ENCODE measurements at places on chromosomes 16 and 17. TPM values are rescaled to one million over a fixed set of nuclear protein-coding genes. Genes with fewer than 3 reads are reported as not detected.

GRCh38 chr16:67386861-67387455, 6.3 kb downstream of the TPPP3 start:
- no peaks in the 10 kb centered on the region for H3K27me3 ChIP-seq
- no peak overlapping the region for H3K4me3 ChIP-seq
- no peak for DNase-seq
- no peak overlapping the region for H3K27ac ChIP-seq

Gene CDH13
- 124 TPM for total RNA-seq

GRCh38 chr17:79645022-79645776, 34.3 kb upstream of the RBFOX3 start:
- no peak overlapping the region for H3K4me3 ChIP-seq
- DNase-seq = no peak
- no peaks in the 10 kb centered on the region for H3K4me1 ChIP-seq
- H3K27ac ChIP-seq = no peak overlapping the region
- H3K36me3 ChIP-seq = no peaks in the 10 kb centered on the region
- H3K27me3 ChIP-seq = peaks cover 7% of the 10 kb centered on the region

DNA sequence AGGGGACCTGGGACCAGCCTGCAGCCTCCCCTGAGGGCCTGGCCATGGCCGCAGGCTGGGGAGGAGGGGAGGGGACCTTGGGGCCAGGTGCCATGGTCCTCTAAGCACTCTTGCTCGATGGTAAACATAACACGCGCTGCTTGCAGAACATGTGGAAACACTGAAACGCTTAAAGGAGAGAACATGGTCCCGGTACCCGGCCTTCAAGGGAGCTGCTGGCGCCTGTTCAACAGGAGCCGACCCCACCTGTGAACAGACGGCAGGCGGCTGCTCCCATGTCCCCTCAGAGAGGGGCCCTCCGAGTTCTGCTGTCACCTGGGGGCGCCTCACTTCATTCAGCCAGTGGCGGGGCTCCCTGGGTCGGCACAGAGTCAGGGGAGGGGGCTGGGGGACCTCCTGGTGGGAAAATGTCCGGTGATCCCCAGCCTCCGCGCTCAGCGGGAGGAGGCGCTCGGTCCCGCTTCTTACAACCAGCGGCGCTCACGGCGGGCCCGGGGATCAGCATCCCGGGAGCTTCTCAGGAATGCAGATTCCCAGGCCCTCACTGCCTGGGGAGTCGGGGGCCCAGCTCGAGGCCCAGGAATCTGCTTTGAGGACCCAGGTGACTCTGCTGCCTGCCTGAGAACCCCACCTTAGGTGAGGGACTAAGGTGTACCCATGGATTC, 854 bp upstream of the SSTR5 start:
- H3K4me3 ChIP-seq = no peak overlapping the region
- no peaks in the 10 kb centered on the region for H3K4me1 ChIP-seq
- no peak overlapping the region for H3K27ac ChIP-seq

Gene SMPD3
- total RNA-seq = not detected

- H3K4me1 ChIP-seq = no peaks in the 10 kb centered on the region
- H3K4me3 ChIP-seq = no peak overlapping the region
- H3K27ac ChIP-seq = no peak overlapping the region
These were observed 237.6 kb downstream of the SOX9 start for GRCh38 chr17:72358465-72358864.

Gene TIGD7
- total RNA-seq = 3.3 TPM

Measured in endothelial cell of umbilical vein (primary cell).